ENCODE measurements at places on chromosomes 2 and 18.

DNA sequence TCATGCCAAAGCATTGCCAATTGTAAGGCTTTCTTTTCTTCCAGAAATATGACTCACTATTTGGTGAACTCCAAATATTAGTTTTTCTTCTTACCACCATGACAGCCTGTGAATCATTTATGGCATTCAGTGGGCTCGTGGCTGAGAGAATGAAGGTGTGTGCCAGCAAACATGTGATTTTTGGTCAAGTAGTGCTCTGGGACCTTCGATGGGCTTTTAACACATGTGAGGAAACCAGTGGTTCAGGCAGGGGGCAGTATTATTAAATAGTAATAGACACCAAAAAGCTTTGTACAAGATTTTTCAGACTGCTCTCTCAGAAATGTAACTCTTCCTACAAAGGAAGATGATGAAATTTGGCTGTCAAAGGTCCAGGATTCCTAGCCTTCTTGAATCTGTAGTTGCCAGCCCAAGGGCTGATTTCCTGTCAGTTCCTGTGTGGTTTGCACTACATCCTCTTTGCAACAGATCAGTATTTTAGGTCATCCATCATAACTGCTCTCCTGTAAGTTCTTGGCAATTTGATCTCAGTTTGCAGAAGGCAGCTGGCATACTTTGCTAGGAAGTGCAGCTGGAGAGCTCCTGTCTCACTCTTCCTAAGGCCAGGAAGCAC is 64.3 kb downstream of the BABAM2 start:
- peak; percentile 99 for DNase-seq

GRCh38 chr18:3623769-3624545 is 174.0 kb downstream of the TGIF1 start:
- DNase-seq: peak; percentile 93

DNA sequence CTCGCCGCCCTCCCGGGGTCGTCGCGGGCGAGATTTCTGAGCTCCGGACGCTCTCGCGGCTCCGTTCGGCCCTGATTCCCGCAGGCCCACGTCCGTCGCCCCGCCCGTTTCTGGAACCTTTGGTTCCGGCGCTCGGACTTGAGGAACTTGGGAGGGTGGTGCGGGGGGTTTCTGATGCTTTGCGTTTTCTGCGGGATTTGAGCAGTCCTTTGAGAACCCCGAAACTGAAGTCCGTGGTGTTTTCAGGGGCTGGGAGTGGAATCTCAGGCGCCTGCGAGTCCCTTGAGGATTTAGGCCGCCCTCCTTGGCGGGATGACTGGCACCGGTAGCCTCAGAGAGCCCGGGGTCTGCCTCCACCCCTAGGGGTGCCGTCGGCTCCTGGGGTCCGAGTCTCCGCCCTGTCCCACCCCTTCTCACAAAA is 336 bp downstream of the THNSL2 start:
- DNase-seq: no peak

- DNase-seq: no peak
These were observed 69.2 kb downstream of the ADD2 start for GRCh38 chr2:70698847-70699246.

GRCh38 chr2:42317486-42317885 is 43.5 kb downstream of the COX7A2L start:
- DNase-seq: no peak

DNA sequence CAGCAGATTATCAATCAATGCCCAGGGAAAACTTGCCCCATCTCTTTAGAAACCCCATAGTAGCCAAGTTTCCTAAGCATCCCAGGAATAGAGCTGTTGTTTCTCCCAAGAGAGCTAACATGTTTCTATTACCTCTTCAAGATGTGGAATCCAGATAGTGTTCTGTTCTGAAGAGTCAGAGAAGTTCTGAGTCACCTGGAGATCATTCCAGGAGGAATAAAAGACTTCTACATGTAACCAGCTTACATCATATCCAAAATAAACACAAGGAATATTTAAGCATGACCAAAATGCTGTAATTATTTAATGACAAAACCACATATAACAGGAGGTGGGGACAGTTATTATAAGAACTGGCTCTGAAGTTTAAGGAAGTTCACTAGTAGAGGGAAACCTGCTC is 51.0 kb upstream of the GORASP2 start:
- DNase-seq: no peak

GRCh38 chr2:182302174-182302573 is 124.7 kb downstream of the PDE1A start:
- DNase-seq: peak; percentile 63

- no peak for DNase-seq
These were observed 283.2 kb upstream of the MEX3C start for GRCh38 chr18:51480407-51481261.

- DNase-seq: no peak
These were observed 40.6 kb downstream of the LCLAT1 start for GRCh38 chr2:30487603-30488002.

DNA sequence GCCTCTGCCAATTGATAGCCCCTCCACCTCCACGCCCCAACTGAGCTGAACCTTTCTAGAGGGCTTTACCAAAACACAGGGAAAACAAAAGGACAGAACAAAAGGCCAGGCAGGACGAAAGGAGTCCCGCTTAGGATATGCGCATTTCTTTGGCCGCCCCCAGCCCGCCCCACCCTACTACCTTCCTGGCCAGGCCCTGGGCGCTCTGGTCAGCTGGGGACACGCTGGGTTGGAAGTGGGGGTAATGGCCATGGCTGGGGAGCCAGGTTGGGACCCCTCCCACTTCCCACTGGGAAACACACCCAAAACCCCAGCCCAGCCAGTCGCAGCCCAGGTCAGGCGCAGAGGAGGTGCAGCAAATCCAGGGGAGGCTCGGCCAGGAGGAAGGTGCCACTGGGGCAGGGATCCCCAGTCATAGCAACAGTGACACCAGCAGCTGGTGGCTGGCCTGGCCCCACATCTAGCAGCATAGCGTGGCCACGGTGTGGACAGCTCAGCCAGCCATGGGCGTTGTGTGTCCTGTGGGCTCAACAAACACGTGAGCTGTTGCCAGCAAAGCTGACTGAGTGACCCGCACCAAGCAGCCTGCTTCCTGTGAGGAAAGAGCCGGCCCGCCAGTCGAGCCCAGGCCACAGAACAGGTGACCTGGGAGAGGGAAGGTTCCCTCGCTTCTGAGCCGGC is 24.6 kb upstream of the B3GNT7 start:
- no peak for DNase-seq

DNA sequence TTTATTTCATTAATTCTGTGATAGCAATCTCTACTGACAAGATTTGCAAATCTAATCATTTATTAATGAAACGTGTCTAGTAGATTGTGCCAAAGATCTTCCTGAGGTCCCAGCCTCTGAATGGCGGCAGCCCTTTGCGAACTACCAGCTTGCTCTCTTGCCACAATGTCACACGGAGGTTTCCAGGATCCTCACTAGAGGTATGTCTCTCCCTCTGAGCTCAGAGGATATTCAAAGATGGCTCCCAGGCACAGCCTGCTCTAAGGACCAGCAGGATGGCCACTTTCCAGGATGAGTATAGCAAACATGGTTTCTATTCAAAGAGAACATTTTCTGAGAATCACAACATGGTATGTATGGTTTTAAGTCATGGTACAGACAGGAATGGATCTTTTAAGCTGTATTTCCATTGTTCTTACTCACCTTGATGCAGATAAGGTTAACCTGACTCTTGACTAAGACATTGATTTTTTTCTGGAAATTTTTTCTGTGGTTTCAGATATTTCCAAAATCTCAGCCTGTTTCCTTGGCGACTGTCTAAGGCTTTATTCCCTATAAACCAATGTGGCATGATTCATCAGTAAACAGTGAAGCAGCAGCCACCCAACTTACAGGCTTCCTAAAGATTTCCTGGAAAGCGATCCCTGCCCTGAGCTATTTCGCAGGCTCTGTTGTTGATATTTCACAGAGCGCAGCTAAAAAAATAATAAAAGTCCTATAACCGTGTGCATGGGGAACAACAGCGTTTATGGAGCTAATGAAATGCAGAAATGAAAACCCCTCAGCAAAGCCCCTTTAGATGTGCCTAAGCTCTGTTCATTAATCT is 54.1 kb upstream of the KLF7 start:
- DNase-seq: peak; percentile 72

DNA sequence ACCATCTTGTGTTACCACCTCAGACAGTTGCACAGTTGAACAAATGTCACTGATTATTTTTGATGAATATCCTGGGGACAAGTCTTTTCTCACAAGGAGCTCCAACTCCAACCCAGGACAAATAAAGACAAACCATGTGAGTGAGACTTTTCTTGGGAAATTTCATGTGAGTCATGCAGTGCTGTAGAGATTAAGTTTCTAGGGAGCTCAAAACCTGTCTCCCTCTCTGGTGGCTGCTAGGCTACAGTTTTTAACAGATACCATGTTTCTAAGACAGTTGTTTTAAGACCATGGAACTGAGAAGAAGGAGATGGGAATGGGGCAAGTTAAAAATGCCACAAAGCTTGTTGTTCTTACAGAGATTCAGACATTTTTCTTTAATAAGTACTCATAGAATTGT is 255.5 kb downstream of the RIT2 start:
- no peak for DNase-seq

DNA sequence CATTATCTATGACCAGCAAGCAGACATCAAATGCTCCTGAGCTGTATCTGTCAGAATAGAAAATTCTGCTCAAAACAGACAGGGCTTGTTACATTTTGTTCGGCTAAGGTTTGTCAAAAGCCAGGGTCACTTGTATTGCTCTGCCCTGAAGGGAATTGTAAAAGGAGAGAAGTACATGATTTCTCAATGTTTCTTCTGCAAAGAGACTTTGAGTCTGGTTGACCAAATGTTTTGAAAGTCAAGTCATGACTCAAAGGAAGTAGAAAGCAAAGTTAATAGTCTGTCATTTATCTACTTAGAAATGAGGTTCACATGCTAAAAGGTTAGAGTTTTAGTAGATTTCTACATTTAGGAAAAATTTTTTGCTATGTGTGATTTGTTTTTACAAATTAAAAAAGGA is 1624.1 kb upstream of the ZEB2 start:
- peak; percentile 13 for DNase-seq

Measured in skeletal muscle cell (primary cell).